GM23248 (cell line): ENCODE measurements at places on chromosomes 13 and 19. TPM values are rescaled to one million over a fixed set of nuclear protein-coding genes. Genes with fewer than 3 reads are reported as not detected.

The GSX1 gene
- not detected in 2 replicates for total RNA-seq

The CPAMD8 gene
- 0.76 and 0.89 TPM in 2 replicates for total RNA-seq

The PDE4C gene
- total RNA-seq, result under 0.01 and 0.22 TPM in 2 replicates

The ZNF614 gene
- 8.5 and 15.9 TPM in 2 replicates for total RNA-seq

The GAPDHS gene
- not detected in 2 replicates for total RNA-seq

The DACH1 gene
- total RNA-seq, result not detected in 2 replicates

The GJB2 gene
- total RNA-seq, result 0.11 and 0.25 TPM in 2 replicates

The SLC1A5 gene
- total RNA-seq, result 426 and 456 TPM in 2 replicates

The ZNF69 gene
- 5.3 and 8.3 TPM in 2 replicates for total RNA-seq

The SIGLEC10 gene
- not detected in 2 replicates for total RNA-seq

The MBD3L2 gene
- total RNA-seq, result not detected in 2 replicates

The OR4F17 gene
- not detected in 2 replicates for total RNA-seq

The CGB3 gene
- not detected in 2 replicates for total RNA-seq

The INSR gene
- 11.7 and 13.0 TPM in 2 replicates for total RNA-seq

The ZNF600 gene
- 1.8 and 1.9 TPM in 2 replicates for total RNA-seq

The COL4A2 gene
- total RNA-seq, result 455 and 524 TPM in 2 replicates

The POU2F2 gene
- 0.38 and 1.5 TPM in 2 replicates for total RNA-seq

The NAPSA gene
- total RNA-seq, result 0.32 and 0.51 TPM in 2 replicates

The ZNF331 gene
- total RNA-seq, result 12.0 and 13.9 TPM in 2 replicates

The LINGO3 gene
- not detected in 2 replicates for total RNA-seq

The FXYD7 gene
- total RNA-seq, result not detected in 2 replicates

The ZIC5 gene
- total RNA-seq, result not detected in 2 replicates

The BAX gene
- total RNA-seq, result 106 and 119 TPM in 2 replicates

The MRPL34 gene
- 14.7 and 23.0 TPM in 2 replicates for total RNA-seq

The SLC15A1 gene
- not detected in 2 replicates for total RNA-seq

The NCAN gene
- total RNA-seq, result not detected in 2 replicates

The PDX1 gene
- not detected in 2 replicates for total RNA-seq

The KIR2DL3 gene
- total RNA-seq, result not detected in 2 replicates

The SYDE1 gene
- total RNA-seq, result 104 and 113 TPM in 2 replicates

The ZNF180 gene
- total RNA-seq, result 5.8 and 8.2 TPM in 2 replicates

The TSSK6 gene
- 0.25 and 2.3 TPM in 2 replicates for total RNA-seq

The AP2A1 gene
- 118 and 124 TPM in 2 replicates for total RNA-seq

The MCOLN1 gene
- 4.9 and 5.9 TPM in 2 replicates for total RNA-seq

The PLA2G4C gene
- total RNA-seq, result 0.63 and 0.76 TPM in 2 replicates

The FFAR2 gene
- not detected in 2 replicates for total RNA-seq

The N4BP2L2 gene
- total RNA-seq, result 70.1 and 70.3 TPM in 2 replicates
